Osteocyte (in vitro differentiated cells): ENCODE measurements at places on chromosomes 6 and 20. TPM values are rescaled to one million over a fixed set of nuclear protein-coding genes. Genes with fewer than 3 reads are reported as not detected.

KIF13A gene
- total RNA-seq, result 47.5 and 51.0 TPM in 2 replicates

RCAN2 gene
- 27.9 and 31.3 TPM in 2 replicates for total RNA-seq

WFDC12 gene
- not detected in 2 replicates for total RNA-seq

SMLR1 gene
- total RNA-seq, result not detected in 2 replicates

SCRT2 gene
- total RNA-seq, result not detected in 2 replicates

KIFC1 gene
- 10.8 and 11.6 TPM in 2 replicates for total RNA-seq

TAB2 gene
- 50.6 and 53.8 TPM in 2 replicates for total RNA-seq

DDRGK1 gene
- 79.6 and 84.2 TPM in 2 replicates for total RNA-seq

CPNE5 gene
- not detected in 2 replicates for total RNA-seq

MAS1 gene
- not detected in 2 replicates for total RNA-seq

RIPPLY2 gene
- total RNA-seq, result not detected in 2 replicates

RIMS4 gene
- total RNA-seq, result 0.73 and 0.75 TPM in 2 replicates

DOK5 gene
- 6.6 and 7.4 TPM in 2 replicates for total RNA-seq

HS3ST5 gene
- total RNA-seq, result 0.11 TPM in 1 of 2 replicates, not detected in the other

AVP gene
- not detected in 2 replicates for total RNA-seq

SHLD1 gene
- 3.6 and 4.1 TPM in 2 replicates for total RNA-seq

LST1 gene
- not detected in 2 replicates for total RNA-seq

REM1 gene
- total RNA-seq, result not detected in 2 replicates

C6orf15 gene
- total RNA-seq, result not detected in 2 replicates

LAMA2 gene
- 14.2 and 18.0 TPM in 2 replicates for total RNA-seq

GLP1R gene
- not detected in 2 replicates for total RNA-seq

NUDT3 gene
- 32.0 and 33.1 TPM in 2 replicates for total RNA-seq

HECA gene
- total RNA-seq, result 24.3 and 26.2 TPM in 2 replicates

CALHM4 gene
- not detected in 2 replicates for total RNA-seq

PSORS1C2 gene
- total RNA-seq, result not detected in 2 replicates

RBPJL gene
- not detected in 2 replicates for total RNA-seq

FAM120B gene
- total RNA-seq, result 34.0 and 36.9 TPM in 2 replicates

ANKEF1 gene
- total RNA-seq, result 0.30 and 0.65 TPM in 2 replicates

ACSS1 gene
- total RNA-seq, result 7.6 and 8.2 TPM in 2 replicates

SIRPB1 gene
- 1.1 TPM in 2 replicates for total RNA-seq

TREML1 gene
- not detected in 2 replicates for total RNA-seq

C20orf202 gene
- not detected in 2 replicates for total RNA-seq

GSTA2 gene
- not detected in 2 replicates for total RNA-seq

COL9A3 gene
- 1.7 and 1.8 TPM in 2 replicates for total RNA-seq

NKX2-4 gene
- total RNA-seq, result not detected in 2 replicates

C20orf144 gene
- 0.13 and 0.37 TPM in 2 replicates for total RNA-seq

ADAM33 gene
- 32.0 and 34.7 TPM in 2 replicates for total RNA-seq

VSX1 gene
- total RNA-seq, result not detected in 2 replicates

GPR6 gene
- total RNA-seq, result not detected in 2 replicates

CSE1L gene
- 48.6 and 49.0 TPM in 2 replicates for total RNA-seq

BNIP5 gene
- not detected in 2 replicates for total RNA-seq

LGSN gene
- 0.29 TPM in 1 of 2 replicates, not detected in the other for total RNA-seq

C6orf141 gene
- not detected in 2 replicates for total RNA-seq

RIOK1 gene
- total RNA-seq, result 14.8 and 22.5 TPM in 2 replicates

TMC2 gene
- total RNA-seq, result not detected in 2 replicates

TRAPPC3L gene
- not detected in 2 replicates for total RNA-seq

HLA-G gene
- 0.32 and 0.68 TPM in 2 replicates for total RNA-seq

ADGRF4 gene
- not detected in 2 replicates for total RNA-seq

PAK5 gene
- total RNA-seq, result not detected in 2 replicates
